ENCODE measurements at places on chromosomes 11 and 22.

DNA sequence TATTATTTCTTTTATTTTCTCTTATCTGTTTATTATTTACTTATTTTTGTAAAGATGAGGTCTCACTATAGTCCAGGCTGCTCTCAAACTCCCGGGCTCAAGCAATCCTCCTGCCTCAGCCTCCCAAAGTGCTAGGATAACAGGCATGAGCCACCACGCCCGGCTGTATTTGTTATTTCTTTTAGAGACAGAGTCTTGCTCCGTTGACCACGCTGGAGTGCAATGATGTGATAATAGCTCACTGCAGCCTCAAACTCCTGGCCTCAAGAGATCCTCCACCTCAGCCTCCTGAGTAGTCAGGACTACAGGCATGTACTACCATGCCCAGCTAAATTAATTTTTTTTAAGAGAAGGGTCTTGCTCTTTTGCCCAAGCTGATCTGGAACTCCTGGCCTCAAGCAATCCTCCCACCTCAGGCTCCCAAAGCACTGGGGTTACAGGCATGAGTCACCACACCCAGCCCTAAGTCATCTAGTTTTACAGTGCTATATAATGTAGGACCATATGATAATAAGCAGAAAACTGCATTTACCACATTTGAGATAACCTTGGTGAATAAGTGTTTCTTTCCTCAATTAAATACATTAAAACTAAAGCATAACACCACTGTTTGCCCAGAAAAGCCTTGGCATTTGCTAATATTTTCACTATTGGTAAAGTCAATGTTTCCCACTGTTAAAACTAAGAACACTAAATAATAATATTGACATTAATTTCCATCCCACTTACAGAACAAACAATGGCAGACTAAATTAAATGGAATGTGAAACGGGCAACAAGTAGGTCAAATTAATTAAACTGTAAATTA, 127.5 kb downstream of the SIK3 start:
- no peak for DNase-seq

GRCh38 chr11:31803813-31804311, 7.3 kb downstream of the PAX6 start:
- no peak for DNase-seq

DNA sequence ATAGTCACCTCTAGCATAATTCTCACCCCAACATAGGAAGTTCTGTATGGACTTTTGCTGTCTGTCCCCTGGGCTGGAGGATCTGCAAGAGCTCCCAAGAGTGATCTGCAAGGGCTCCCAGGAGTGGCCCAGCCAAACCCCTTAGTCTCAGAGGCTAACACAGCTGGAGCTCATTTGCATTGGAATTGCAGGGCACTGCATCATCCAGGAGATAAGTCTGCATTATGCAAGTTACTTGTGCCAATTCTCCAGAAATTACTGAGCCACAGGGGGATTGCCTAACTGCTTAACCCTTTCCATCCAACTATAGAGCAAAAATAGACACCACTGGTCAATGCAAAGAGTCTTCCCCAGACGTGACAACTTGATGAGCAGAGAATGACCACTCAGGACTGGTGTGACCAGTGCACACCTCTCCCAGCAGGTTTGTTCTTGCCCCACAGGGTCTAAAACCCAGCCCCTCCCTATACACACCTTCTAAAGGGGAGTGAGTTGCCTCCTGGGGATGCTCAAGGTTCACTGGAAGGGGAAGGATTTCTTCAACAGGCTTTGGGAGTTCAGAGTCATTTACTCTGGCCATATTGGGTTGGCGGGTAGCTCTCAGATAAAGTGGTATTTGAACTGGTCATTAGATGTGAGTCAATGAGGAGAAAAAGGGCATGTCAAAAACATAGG, 38.4 kb downstream of the POU2AF3 start:
- DNase-seq: no peak

DNA sequence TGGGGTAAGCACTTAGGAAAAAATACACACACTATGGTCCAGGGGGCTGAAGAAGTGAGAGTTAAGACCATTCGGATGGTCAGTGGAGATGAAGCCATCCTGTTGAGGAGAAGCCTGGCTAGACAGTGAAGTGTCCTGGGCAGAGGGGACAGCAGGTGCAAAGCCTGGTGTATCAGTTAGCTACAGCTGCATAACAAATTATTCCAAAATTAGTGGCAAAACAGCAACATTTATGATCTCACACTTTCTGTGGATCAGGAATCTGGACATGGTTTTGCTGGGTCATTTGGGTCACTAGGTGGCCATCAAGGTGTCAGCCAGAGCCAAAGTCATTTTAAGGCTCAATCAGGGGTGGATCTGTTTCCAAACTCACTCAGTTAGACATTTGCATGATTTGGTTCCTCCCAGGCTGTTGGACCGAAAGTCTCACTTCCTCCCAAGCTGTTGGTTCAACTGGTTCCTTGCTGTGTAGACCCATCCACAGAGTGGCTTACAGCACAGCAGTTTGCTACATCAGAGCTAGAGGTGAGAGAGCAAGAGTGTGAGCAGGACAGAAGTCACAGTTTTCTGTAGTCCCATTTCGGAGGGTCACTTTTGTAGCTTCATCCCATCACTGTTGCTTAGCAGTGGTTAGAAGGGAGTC, 80.1 kb upstream of the ALX4 start:
- no peak for DNase-seq

- no peak for DNase-seq
Measured at GRCh38 chr11:72954860-72955259, 140.6 kb downstream of the ATG16L2 start.

All from T-cell (primary cell).